Fibroblast of skin of right biceps (primary cell): ENCODE measurements at places on chromosomes 2 and 18.
A peak's percentile ranks its signal among the peaks of the same experiment; 100 is the strongest.

GRCh38 chr2:27270670-27271069 is 4.6 kb upstream of the DNAJC5G start:
- no peak for DNase-seq

GRCh38 chr2:205908212-205909183 is 177.5 kb downstream of the INO80D start:
- peak; percentile 67 for DNase-seq

DNA sequence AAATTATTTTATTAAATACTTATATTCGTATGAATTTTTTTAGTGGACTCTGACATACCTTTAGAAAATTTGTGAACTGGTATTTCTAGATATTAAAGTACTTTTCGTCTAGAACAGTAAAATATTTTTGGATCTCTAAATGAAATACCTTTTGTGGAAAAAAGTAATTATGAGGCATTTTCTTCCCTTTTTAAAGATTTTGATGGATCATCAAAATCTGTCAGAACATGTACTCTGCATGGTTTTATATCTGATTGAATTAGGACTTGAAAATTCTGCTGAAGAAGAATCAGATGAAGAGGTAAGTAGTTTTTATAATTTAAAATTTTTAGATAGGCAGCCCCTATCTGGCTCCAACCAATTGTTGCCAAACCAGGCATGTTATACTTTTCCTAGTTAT is 118.8 kb downstream of the UBR3 start:
- DNase-seq, result no peak

GRCh38 chr18:53943326-53943860 is 281.1 kb downstream of the MBD2 start:
- DNase-seq, result peak; percentile 96

DNA sequence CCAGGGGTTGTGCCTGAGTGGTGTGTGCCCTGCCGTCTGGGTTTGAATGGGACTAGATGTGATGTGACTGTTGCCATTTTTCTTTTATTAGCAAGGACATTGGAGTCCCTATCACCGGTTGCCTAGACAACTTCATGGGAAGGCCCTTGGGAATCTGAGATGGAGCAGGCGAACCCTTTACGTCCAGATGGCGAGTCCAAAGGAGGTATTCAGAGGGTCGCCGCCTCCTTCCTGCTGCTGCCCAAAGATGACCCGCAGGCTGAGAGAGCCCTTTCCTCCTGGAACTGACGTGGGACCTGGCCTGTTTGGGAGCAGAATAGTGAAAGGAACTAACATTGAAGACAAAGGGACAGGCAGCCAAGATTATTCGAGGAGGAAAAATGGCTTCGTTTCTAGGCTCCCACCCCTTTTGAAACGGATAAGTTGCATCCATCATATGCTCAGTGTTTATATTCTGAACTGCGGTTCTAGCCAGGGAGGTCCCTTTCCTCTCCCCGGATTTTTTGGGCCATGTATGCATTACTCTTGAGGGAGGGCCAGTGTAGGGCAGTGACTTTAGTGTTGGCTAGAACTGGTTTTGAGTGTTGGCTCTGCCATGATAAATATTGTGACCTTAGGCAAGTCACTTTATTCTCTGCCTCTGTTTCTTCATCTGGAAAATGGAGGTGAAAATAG is 673 bp downstream of the CENPO start:
- DNase-seq, result peak; percentile 46

DNA sequence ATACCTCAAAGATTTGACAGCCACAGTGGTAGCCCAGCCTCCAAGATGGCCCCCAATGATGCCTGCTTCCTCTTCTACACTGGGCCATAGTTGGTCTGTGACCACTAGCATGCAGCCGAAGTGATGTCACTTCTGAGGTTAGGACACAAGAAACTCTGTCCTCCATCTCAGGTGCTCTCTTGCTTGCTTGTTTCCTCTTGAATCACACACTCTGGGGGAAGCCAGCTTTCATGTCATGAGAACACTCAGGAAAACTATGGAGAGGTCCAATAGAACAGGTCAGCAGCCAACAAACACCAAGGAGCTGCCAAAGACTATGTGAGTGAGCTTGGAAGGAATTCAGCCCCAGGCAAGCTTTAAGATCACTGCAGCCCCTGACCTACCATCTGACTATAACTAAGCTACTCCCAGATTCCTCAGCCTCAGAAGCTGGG is 3.3 kb upstream of the ADAM17 start:
- DNase-seq, result peak; percentile 77

GRCh38 chr18:46373791-46374190 is 269.6 kb downstream of the HAUS1 start:
- no peak for DNase-seq

GRCh38 chr2:16537347-16537746 is 128.3 kb downstream of the CYRIA start:
- DNase-seq, result peak; percentile 68
